ENCODE measurements at places on chromosomes 13 and 19.

- no peak for DNase-seq
Measured at GRCh38 chr19:18802354-18802753, 11.2 kb upstream of the COMP start.

- DNase-seq, result no peak
Measured at GRCh38 chr19:40686882-40687524, 3.4 kb downstream of the NUMBL start.

DNA sequence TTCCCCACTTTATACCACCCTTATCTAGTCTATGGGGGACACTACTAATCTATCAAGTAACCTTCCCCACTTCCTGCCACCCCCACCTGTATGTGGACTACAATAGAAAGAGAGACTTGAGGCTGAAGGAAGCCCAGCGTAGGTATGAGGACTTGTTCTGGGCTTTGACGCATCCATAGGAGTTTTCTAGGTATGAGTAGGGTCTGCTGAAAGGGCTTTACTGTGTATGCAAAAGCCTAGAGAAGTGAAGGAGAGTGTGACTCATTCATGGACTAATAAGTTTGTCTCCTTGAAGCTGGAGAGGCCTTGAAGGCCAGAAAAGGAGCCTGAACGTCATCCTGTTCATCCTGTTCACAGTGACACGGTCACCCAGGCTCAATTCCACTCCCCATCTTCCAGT lies 21.8 kb downstream of the TINCR start:
- DNase-seq, result peak; percentile 24

GRCh38 chr19:16143399-16144215 lies at the start of gene HSH2D:
Gene HSH2D (plus strand): TSS chr19:16143685. CDS start chr19:16148751, 5,066 bp downstream.
- DNase-seq, result peak; percentile 98

- DNase-seq, result no peak
Measured at GRCh38 chr13:46521486-46521885, 31.5 kb upstream of the LRCH1 start.

GRCh38 chr13:24922387-24922744 lies 158.4 kb downstream of the RNF17 start:
- peak; percentile 73 for DNase-seq

DNA sequence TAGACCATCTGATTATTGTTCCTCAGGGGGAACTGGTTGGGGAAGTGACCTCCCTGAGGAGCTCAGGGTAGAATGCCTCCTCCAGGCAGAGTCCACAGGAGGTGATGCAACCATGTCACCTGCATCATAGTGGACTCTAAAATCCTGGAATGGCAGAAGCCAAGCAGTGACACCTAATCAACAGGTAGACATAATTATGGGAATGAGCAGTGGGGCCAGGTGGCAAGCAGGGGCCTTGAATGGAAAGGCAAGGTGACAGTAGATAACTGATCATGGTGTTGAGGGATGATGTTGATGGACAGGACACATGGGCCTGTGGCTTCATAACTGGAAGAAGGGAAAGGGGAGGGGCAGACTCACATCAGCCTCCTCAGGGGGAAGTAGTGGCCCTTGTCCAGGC lies 27.3 kb upstream of the IRS2 start:
- DNase-seq, result no peak

GRCh38 chr13:113084943-113085540 lies 20.5 kb upstream of the F7 start:
- no peak for DNase-seq

DNA sequence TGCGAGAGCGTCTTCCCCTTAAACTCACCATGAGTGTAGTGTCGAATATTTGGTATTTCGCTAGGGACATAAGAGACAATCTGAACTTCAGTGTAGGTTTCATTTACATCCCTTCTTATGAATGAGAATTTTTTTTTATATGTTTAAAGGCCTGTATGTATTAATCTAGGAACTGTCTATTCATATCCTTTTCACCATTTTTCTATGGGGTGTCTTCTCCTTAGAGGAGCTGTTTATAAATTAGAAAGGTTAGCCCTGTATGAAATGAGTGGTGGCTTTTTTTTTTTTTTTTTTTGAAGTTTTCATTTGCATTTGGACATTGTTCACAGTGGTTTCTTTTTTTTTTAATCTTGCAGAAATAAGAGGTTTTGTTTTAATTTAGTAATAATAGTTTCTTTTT lies 7.6 kb downstream of the ZNF146 start:
- no peak for DNase-seq

- DNase-seq, result peak; percentile 100
Measured at GRCh38 chr19:5680437-5681368, at the start of the genes HSD11B1L and MICOS13. Gene HSD11B1L (plus strand): TSS chr19:5681027. CDS start chr19:5684833, 3,806 bp downstream. Gene MICOS13 (minus strand): TSS chr19:5680516. CDS start chr19:5680486, 30 bp downstream.

DNA sequence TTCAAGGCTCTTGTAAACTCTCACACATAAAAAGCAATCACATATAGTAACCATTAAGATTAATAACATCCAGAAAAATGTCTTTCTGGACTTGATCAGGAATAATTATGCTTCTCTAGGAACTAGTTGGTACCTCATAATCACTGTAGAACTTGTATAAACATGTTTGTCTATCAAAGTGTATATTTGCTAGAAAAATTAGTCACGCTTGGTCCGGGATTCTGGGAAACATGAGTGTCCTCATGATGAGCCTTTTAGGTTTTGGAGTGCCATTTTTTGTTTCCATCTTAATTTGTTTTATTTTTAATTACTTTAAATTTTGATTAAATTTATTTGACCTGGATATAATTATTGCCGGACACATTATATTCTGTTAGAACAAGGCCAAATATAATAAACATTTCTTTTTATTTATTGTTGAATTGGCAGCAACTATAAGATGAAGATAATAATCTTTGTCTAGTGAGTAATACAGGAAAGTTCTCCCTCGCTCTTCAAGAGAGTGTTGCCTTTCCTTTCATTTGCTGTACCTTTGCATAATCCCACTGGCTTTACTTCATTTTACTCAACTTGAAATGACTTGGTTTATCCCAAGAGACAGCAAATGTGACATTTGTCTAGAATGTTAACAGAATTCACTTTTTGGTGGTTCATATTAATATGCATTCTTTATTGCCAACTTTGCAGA lies 207.0 kb downstream of the NALCN start:
- DNase-seq, result no peak

- no peak for DNase-seq
Measured at GRCh38 chr13:97298816-97299215, 76.7 kb downstream of the MBNL2 start.

- no peak for DNase-seq
Measured at GRCh38 chr13:112185466-112185865, 118.5 kb downstream of the SOX1 start.

DNA sequence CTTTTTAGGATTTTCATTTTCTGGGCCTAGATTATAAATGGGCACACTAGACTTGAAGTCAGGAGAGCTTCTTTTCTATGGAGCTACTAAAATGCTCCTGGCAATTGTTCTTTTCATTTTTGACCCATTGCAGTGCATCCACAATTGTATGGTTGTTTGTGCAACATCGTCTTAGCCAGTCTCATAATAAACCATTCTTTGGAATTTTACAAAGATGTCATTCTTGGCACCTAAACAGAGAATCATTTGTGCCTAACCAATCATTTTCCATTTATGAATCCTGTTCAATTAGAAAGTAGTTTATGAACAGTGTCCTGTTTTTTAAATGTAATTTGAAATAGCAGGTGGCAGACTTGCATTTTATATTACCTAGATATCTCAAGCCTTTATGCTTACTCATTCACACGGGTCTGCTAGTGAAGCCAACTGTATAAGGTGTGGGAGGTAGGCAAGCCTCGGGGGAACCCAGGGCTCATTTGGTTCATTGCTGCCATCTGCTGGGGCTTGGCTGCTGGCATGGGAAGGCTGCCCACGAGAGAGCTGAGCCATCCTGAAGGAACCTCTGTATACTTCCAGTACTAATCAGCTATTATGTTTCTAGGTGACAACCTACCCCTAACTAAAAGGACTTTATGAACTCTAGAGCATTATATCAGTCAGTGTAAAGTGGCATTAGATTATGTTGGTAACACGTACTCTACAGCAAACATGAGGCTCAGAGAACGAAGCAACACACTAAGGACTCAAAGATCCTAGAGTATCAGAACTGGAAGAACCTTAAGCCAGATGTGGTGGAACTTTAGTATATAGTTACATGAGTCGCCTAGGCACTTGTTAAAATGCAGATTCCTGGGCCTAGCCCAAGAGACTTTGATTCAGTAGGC lies 60.0 kb downstream of the TPT1 start:
- peak; percentile 64 for DNase-seq

- no peak for DNase-seq
Measured at GRCh38 chr13:29963089-29963488, 112.7 kb upstream of the UBL3 start.

GRCh38 chr13:74066937-74067336 lies 67.3 kb downstream of the KLF12 start:
- no peak for DNase-seq

GRCh38 chr19:2096034-2096479 lies at the start of gene MOB3A:
Gene MOB3A (minus strand): TSS chr19:2096326. CDS start chr19:2078560, 17,766 bp downstream.
- DNase-seq, result peak; percentile 97

DNA sequence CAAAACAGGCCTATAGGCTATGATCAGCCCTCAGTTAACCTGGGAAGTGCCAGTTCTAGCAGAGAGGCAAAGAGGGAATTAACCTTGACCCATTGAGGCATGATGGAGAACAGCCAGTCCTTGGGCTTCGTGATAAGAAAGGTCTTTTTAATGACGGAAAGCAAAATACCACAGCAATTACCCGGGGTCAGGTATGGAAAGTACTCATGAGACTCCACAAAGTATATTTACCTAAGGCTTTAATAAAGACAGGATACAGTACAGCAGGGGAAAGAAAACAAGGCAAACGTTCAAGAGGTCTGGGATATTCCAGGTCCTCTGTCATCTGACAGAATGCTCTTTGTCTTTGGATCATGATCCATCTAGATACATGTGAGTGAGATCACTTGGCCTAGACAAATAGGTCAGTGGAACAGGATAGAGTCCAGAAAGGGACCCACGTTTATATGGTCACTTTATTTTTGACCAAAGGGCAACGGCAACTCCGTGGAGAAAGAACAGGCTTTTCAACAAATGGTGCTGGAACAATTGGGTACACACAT lies 52.2 kb downstream of the WDFY2 start:
- DNase-seq, result no peak

DNA sequence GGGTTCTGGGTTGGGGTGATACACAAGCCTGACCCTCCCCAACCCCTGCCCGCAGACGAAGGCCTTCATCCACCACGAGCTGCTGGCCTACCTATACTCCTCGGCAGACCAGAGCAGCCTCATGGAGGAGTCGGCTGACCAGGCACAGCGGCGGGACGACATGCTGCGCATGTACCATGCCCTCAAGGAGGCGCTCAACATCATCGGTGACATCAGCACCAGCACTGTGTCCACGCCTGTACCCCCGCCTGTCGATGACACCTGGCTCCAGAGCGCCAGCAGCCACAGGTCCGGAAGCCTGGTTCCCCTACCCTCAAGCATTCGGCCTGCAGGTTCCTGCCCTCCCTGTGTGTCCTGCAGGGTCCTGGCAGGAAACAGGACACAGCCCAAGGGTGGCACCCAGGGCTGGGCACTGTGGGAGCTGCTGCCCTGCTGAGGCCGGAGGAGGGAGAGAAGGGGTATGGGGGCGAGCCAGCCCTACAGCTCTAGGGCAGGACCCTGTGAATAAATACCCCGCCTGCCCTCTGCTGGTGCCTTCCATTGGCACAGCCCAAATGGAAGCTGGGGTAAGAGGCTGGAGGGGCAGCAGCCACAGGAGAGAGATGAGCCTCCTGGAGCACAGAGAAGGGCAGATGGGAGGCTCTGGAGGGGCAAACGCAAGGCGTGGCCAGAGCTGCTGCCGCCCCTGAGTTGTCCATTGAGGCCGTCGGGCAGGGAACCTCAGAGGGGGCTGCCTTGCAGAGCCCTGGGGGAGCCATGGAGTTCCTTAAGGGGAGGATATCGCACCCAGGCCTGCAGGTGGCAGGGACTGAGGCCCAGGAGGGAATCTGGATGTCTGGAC lies 6.8 kb downstream of the TMED1 start:
- no peak for DNase-seq

DNA sequence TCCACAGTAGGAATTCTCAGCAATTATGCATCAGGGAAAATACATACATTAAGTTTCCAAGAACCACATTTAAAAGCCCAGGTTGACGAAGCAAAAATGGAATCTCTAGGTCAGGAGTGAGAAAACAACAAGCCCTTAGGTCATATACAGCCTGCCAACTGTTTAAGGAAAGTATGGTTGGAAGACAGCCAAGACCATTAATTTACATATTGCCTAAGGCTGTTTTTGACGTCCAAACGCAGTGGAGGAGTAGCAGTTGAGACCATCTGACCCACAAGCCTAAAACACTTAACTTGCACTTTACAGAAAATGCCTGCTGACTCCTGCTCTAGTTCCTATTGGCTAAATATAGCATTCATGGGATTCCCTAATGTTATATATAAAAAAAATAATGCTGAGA lies 299.0 kb downstream of the ITGBL1 start:
- DNase-seq, result peak; percentile 30

DNA sequence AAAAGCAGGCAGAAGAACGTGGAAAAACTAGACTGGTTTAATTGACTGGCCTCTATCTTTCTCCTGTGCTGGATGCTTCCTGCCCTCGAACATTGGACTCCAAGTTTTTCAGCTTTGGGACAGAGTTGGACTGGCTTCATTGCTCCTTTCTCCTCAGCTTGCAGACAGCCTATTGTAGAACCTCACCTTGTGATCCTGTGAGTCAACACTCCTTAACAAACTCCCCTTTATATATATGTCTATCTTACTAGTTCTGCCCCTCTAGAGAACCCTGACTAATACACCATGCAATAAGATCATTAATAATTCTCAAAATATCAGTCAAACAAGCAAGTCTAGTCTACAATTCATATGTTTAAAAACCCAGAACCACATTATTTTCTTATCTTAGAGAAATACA lies 662.4 kb downstream of the TBC1D4 start:
- DNase-seq, result no peak

DNA sequence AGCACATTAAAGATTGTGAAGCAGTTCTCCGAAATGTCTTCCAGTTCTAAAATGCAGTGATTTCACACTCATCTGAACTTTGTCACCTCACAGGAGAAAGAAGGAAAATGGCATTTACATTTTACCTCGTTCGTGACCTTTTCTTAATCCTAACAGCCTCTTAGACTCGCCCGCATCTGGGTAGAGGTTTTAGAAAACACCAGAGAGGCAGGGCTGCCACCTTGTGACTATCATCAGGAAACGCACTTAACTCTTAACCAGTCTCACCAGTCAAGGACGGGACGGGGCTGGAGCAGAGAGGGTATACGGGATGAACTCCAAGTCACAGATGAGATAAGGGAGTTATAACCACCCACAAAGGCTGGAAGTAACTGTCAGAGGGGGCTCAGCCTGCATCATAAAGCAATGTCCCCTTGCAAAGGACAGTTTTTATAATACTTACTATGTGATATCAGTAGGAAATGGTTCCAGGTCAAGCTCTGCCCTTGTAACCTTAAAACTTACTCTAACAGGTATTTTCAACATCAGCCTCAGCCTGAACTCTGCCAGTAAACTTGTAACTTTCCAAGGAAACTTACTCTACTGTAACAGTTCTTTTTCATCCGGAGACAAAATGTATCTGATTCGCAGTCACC lies 8.6 kb upstream of the CEACAM6 start:
- DNase-seq, result peak; percentile 61

- peak; percentile 76 for DNase-seq
Measured at GRCh38 chr13:91346850-91347201, 661 bp upstream of the MIR17HG start.
